ENCODE measurements at places on chromosomes 6 and 20.

DNA sequence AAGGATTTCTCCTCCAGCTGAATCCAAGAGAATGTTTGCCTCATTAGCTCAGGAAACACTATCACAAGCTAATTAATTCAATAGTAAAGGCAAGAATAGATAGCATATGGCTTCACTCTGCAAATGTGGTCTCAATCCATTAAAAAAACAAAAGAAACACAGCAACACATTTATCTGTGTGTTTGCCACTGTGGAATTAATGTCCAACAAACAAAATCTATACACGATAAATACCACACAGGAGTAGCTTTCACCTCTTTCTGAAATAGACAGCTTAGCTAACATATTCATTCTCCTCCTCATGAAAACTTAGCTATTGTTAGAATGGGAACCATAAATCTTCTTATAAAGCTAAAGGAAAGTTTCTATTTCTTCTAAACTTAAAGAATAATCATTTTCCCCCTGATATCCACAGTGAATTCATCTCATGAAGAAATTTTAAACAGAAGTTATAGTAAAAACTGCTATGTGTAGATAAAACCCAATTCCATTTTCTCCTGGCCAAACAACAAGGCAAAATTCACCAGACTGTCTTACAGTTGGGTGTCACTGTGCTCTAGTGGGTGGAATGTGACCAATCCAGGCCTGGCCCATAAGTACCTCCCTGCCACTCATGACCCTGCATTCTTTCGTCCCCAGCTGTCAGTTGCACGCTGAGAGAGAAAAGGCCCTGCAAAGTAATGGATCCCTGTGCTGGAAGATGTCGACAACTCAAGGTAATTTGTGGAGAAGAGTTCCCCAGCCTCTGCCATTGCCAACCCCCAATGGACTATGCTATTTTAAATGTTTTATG is 92.9 kb upstream of the NRSN1 start:
- peak; percentile 20 for DNase-seq

DNA sequence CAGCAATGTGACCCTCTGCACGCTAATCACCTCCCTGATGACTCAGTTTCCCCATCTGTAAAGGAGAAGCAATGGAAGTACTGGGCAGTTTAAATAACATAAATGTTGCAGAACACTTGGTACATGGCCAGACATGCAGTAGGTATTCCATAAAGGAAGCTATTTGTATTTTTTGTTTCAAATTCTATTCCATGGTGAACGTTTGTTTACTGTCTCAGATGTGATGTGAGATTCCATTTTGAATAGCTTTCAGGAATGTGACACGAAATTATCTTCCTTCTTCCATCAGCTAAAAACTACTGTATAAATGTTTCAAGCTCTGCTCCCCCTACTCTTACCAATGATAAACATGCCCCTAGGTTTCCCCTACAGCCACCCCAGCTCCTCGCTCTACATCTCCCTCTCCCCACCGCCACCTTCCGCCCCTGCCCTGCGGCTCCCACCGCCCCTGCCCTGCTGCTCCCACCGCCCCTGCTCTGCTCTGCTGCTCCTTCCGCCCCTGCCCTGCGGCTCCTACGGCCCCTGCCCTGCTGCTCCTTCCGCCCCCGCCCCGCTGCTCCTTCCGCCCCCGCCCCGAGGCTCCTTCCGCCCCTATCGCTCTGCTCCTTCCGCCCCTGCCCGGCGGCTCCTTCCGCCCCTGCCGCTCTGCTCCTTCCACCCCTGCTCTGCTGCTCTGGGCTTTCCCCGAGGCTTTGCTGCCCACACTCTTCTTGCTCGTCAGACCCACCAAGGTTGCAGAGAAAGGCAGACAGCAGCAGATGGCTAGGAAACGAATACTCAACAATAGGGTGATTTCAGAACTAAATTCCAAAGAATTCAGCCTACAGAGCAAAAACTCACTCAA is 78.9 kb downstream of the THBS2 start:
- DNase-seq: no peak

GRCh38 chr20:1374246-1374645 is 18.6 kb downstream of the FKBP1A start:
- no peak for DNase-seq

GRCh38 chr20:22687676-22688349 is 103.4 kb upstream of the FOXA2 start:
- no peak for DNase-seq

DNA sequence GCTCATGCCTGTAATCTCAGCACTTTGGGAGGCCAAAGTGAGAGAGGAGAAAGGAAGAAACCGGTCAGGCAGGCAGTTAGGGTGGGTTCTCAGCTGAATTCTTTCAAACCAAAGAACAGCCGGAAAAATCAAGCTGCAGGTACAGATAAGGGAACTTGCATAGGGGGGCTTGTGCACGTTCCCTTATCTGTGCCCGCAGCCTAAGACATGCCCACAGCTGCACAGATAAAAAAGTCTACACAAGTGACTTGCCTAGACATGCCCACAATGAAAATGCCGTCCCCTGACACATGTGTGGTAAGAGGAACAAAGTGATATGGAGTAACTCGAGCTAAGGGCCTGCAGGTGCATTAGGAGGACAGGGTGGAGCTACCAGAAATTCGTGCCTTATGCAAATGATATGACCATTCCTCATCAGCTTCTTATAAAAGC is 175.8 kb upstream of the SALL4 start:
- DNase-seq: no peak

Data from NCI-H524 treated with DMSO at 0.1 percent for 48 hours (cell line).